Memory B cell (primary cell): ENCODE measurements at places on chromosomes 16 and 17.

- DNase-seq, result no peak
These were observed 27.0 kb downstream of the ZSWIM7 start for GRCh38 chr17:15972497-15972951.

GRCh38 chr17:37592291-37592690 is 16.9 kb downstream of the SYNRG start:
- no peak for DNase-seq

DNA sequence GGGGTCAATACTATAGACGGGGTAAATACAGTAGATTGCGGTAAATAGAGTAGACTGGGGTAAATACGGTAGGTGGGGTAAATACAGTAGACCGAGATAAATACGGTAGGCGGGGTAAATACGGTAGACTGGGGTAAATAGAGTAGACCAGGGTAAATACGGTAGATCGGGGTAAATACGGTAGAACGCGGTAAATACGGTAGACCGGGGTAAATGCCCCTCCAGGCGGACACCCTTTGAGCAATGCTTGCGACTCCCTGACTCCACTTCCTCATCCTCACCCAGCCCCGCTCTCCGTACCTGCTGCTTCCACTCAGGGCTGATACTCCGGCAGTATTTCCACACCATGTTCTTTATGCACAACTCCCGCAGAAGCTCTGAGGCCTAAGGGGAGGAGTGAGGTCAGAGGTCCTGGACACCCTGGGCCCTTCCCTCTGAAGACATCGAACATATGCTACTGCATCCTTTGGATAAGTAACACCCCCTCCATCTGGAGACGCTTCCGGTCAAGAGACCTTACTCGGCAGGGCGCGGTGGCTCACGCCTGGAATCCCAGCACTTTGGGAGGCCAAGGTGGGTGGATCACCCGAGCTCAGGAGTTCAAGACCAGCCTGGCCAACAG is 13.3 kb upstream of the CRK start:
- no peak for DNase-seq

GRCh38 chr17:28747051-28747691 is 3.4 kb downstream of the TRAF4 start:
- DNase-seq, result no peak
